Progenitor cell of endocrine pancreas (in vitro differentiated cells): ENCODE measurements at places on chromosomes 16 and 17.
A peak's percentile ranks its signal among the peaks of the same experiment; 100 is the strongest.

DNA sequence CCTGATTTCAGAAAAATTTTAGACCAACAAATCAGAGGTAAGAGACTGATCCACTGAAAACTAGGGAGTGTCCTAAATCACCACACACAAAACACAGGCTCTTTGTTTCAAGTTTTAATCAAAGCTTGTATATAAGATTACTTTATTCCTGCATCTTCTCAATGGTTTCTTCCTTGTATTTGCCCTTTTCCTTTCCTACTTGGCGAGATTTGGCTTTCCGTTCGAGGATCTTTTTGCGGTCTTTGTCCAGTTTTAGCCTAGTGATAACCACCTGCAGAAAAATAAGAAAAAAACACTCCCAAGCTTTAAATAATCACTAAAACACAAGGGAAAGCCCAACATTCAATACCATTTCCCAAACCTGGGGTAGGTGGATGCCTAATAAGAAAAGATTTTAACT lies 918 bp upstream of the KRABD2 start:
- peaks cover 30% of the 10 kb centered on the region for H3K36me3 ChIP-seq
- H3K27ac ChIP-seq = peak overlapping the region; percentile 54
- H3K4me1 ChIP-seq = peaks cover 23% of the 10 kb centered on the region
- no peak for DNase-seq
- no peak overlapping the region for H3K4me3 ChIP-seq

DNA sequence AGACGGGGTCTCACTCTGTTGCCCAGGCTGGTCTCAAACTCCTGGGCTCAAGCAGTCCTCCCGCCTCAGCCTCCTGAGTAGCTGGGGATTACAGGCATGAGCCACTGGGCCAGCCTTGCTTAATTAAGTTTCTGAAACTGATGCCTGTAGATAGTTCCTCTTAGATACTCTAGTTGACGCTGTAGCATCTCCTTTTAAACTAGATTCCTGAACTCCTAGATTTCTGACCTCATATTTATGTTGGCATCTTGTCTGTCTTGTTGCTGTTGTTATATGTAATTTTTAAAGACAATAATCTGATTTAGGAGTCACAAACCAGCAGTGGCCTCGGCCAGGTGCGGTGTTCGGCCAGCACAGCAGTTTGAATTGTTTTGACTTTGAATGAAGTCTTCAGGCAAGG lies 37.5 kb downstream of the DHRS7B start:
- no peak overlapping the region for H3K4me3 ChIP-seq
- no peaks in the 10 kb centered on the region for H3K27me3 ChIP-seq
- H3K27ac ChIP-seq = no peak overlapping the region
- DNase-seq = no peak
- peaks cover 7% of the 10 kb centered on the region for H3K4me1 ChIP-seq

DNA sequence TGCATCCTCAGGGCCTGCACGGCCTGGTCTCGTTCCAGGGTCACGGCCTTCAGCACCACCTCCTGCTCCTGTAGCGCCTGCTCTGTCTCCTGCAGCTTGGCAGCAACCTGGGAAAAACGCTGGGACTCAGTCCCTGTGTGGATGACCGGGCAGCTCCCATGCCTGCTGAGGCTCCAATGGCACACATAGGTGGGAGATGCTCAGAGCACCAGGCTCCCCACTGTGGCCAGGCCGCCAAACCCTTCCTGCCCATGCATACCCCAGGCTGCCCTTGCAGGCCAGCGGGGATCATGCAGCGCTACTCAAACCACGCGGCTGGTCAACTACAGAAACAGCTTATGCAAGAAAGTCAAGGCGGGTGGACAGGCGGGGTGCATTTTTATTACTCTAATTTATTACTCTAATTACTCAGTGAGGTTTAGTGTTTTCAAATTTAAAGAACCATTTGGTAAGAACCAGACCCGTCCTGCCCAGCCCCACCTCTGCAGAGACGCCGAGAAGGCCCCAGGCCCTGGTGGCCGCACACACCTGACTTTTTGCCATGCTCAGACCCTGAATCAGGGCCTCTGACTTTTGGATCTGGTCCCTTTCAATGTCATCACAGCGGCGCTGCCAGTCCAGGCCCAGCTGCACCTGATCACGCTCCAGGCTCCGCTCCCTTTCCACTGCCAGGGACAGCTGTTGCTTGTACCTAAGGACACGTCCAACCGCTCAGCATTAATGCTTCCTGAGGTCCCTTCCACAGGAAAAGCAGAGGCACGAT lies 34.0 kb downstream of the CCDC57 start:
- no peak overlapping the region for H3K27ac ChIP-seq
- peaks cover 12% of the 10 kb centered on the region for H3K4me1 ChIP-seq
- peaks cover 26% of the 10 kb centered on the region for H3K27me3 ChIP-seq

DNA sequence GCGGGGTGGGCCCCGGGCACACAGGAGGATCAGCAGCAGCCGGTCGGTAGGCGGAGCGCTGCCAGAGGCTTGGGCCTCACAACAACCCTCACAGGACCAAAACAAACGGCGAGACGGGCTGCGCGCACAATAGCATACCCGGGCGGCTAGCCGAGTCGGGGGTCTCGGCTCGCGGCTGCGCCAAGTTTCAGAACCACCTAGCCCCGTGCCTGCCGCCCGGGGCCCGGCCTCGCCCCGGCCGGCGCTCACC lies 732 bp downstream of the ULK2 start:
- H3K36me3 ChIP-seq = peaks cover 3% of the 10 kb centered on the region
- peak; percentile 57 for DNase-seq
- H3K4me3 ChIP-seq = peak overlapping the region; percentile 81
- peak overlapping the region; percentile 85 for H3K27ac ChIP-seq

DNA sequence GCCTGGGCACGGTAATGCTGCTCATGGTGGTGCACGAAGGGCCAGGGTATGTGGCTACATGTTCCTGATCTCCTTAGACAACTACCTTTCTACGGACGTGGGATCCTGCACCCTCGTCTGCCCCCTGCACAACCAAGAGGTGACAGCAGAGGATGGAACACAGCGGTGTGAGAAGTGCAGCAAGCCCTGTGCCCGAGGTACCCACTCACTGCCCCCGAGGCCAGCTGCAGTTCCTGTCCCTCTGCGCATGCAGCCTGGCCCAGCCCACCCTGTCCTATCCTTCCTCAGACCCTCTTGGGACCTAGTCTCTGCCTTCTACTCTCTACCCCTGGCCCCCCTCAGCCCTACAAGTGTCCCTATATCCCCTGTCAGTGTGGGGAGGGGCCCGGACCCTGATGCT lies 12.0 kb downstream of the ERBB2 start:
- no peaks in the 10 kb centered on the region for H3K27me3 ChIP-seq
- no peaks in the 10 kb centered on the region for H3K4me1 ChIP-seq
- no peak overlapping the region for H3K27ac ChIP-seq

DNA sequence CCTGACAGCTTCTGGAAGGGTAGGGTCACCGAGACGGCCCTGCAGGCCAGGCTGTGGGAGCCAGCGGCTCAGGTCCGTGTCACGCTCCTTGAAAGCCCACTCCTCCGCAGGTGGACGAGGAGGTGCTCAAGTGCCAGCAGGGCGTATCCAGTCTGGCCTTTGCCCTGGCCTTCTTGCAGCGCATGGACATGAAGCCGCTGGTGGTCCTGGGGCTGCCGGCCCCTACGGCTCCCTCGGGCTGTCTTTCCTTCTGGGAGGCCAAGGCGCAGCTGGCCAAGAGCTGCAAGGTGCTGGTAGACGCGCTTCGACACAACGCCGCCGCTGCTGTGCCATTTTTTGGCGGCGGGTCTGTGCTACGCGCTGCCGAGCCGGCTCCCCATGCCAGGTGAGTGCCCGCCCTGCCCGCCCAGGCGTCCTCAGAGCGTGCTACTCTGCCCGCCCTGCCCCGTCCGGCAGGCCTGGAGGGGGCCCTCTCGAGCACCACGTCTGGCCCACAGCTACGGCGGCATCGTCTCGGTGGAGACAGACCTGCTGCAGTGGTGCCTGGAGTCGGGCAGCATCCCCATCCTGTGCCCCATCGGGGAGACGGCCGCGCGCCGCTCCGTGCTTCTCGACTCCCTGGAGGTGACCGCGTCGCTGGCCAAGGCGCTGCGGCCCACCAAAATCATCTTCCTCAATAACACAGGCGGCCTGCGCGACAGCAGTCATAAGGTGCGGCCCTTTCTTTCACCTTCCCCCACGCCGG lies 1.3 kb downstream of the NAGS start:
- H3K4me1 ChIP-seq = peaks cover 23% of the 10 kb centered on the region
- DNase-seq = no peak
- H3K27ac ChIP-seq = peak overlapping the region; percentile 77
- H3K36me3 ChIP-seq = peaks cover 1% of the 10 kb centered on the region
- H3K27me3 ChIP-seq = peaks cover 38% of the 10 kb centered on the region

DNA sequence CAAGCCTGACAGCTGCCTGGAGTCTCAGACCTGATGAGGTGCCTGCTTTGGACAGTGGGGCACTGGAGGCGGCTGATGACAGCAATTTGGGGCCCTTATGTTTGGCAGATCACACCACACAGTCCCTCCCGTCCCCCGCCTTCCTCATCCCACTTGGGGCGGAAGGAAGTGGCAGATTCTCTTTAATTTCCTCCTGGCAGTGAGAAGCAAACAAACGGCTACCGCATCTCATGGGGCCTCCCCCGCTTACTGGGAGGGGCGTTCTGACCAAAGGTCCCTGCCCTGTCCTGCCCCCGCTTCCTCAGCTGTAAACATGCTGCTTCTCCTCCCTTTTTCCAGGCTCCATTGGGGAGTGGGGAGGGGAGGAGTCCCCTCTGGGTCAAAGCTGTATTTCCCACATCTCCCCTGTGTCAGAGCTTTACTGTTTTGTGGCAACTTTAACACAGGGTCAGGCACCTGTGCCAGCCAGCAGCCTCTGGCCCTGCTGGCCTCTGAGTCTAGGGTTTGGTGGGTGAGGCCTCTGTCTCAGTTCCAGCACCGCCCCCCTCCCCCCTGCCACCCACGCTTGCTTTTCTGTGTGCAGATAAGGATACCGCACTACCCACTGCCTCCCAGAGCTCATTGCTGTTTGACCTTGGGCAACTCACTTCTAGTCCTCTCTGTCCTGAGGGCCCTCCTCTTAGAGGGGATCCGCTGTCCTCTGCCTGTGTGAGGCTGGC lies 5.4 kb upstream of the NFATC3 start:
- peak overlapping the region; percentile 1 for H3K4me3 ChIP-seq
- H3K27ac ChIP-seq = peak overlapping the region; percentile 3
- peaks cover 13% of the 10 kb centered on the region for H3K4me1 ChIP-seq
- H3K36me3 ChIP-seq = peaks cover 11% of the 10 kb centered on the region
- no peaks in the 10 kb centered on the region for H3K27me3 ChIP-seq

DNA sequence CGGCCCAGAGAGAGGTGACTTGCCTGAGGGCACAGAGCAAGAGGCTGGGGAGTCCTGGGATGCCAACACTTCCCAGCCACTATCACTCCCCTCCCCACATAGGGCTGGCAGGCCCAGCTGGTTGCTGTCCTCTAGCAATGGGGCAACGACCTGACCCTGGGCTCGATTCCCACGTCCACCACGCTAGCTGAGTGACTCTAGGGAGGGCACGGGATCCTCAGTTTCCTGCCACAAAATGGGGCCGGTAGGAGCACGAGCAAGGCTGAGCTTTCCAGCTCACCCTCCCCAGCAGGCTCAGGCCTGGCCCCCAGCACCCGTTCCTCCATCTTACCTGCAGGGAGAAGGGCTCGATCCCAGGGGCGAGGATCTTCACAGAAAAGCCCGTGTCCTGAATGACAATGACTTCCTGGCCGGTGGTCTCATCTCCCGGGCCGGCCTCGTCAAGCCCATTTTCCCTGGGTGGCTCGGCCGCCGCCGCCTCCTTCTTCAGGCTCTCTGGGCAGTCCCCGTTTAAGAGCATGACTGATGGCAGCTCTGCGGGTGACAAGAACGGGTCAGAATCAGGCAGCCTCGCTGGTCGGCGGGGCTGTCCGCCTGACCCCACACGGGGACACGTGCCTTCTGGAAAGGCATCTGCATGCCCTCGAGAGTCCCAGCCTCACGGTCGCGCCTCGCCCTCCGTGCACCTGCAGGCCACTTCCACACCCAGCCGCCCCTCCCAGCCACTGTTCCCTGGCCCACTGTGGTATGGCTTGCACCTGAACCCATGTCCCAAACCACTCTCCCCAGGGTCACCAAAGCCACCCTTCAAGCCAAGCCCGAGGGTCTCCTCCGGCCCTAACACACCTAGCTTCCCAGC lies 7.3 kb downstream of the CLUH start:
- peaks cover 6% of the 10 kb centered on the region for H3K4me1 ChIP-seq
- H3K36me3 ChIP-seq = peaks cover 3% of the 10 kb centered on the region
- no peak overlapping the region for H3K4me3 ChIP-seq
- no peaks in the 10 kb centered on the region for H3K27me3 ChIP-seq
- no peak for DNase-seq

GRCh38 chr16:89408315-89408714 lies 82.0 kb downstream of the ANKRD11 start:
- no peak overlapping the region for H3K4me3 ChIP-seq
- peaks cover 57% of the 10 kb centered on the region for H3K4me1 ChIP-seq
- H3K27me3 ChIP-seq = no peaks in the 10 kb centered on the region
- no peak for DNase-seq
- no peaks in the 10 kb centered on the region for H3K36me3 ChIP-seq

DNA sequence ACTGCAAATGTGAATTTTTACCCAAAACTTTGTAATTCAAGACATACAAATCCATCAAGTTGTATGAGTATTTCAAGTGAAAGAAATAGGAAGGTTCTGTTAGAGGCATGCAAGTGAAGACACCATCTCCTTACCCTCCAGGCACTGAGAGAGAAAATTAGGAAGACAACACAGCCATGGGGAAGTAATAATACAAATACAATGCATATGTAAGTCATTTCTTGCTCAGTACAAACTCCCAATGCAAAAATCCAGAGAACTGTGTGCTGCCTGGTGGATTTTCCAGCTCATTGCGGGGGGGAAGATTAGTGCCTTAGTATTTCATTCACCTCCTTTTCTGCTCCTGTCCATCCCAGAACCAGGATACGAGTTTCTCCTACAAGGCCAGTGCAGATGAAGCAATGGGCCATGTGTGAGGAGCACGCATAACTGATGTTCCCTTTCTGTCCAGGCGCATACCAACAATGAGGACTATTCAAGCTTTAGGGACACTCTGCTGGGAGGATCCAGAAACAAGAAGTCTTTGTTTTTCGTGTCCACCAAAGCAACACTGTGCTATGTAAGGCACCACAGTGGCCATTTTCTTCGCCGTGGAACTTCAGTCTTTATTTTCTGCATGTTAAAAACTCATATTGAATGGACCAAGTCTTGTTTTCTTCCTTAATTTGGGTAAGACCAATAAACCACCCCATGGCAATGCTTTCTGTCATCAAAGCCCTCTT lies 143.7 kb upstream of the RCVRN start:
- no peak overlapping the region for H3K4me3 ChIP-seq
- DNase-seq = no peak
- no peak overlapping the region for H3K27ac ChIP-seq
- no peaks in the 10 kb centered on the region for H3K36me3 ChIP-seq
- peaks cover 6% of the 10 kb centered on the region for H3K27me3 ChIP-seq

DNA sequence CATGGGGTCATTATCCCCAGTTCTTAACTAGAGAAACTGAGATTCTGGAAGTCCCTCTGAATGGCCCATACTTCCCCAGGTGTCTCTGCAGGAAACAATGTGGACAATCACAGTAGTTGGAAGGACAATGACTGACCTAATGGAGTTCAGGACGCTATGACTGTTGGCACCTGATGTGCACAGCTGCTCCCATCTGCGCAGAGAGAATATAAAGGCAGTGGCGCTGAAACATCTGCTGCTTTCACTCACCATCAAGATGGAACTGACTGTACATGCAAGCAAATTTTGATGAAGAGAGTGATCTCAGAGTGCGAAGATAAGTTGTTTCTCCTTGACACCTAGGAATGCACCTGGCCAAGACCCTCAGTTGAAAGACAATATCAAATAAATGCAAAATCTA lies 395.7 kb upstream of the ASIC2 start:
- H3K27ac ChIP-seq = no peak overlapping the region
- no peak overlapping the region for H3K4me3 ChIP-seq
- no peaks in the 10 kb centered on the region for H3K36me3 ChIP-seq
- no peaks in the 10 kb centered on the region for H3K4me1 ChIP-seq
- H3K27me3 ChIP-seq = peaks cover 5% of the 10 kb centered on the region
- DNase-seq = no peak
